AG04450 (cell line): ENCODE measurements at places on chromosomes 4 and X.

GRCh38 chr4:152536545-152537182, 772 bp upstream of the FBXW7 start:
- no peak for DNase-seq

GRCh38 chr4:147220833-147221232, 260.1 kb upstream of the EDNRA start:
- DNase-seq, result no peak

DNA sequence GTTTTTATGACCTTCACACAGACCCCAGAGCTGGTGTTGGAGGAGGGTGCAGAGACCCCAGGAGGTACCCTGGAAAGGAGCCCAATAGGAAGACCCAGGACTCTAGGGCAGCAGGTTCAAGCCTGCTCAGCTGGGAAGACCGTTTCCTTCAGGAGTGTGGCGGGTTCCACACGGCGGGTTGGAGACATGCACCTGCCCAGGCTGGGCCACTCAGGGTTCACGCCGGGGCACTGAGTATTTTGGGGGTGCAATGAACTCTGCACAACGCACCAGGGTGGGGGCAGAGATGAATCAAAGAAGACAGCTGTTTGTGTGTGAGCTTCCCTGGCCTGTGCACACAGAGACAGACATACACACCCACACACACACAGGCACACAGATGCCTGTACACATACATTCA, 52.5 kb upstream of the PPP2R3B start:
- DNase-seq, result no peak

- DNase-seq, result no peak
Observed at GRCh38 chrX:107507744-107508117, 58.3 kb downstream of the FRMPD3 start.

DNA sequence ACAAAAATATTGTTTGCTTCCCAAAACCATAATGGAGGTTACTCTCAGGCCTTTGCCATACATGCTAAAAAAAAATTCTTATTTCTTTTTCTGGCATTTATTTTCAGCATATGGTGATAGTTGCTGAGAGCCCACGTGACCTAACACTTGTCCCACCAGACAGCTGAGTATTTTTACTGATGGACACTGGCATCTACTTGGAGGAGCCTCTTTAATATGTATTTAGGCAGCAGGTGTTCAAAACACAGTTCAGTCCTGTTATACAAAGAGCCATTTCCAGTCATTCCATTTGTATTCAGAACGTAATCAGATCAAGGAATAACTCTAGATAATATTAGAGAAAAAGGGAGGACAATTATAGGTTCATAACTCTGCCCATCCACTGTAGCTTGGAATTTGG, 95.5 kb downstream of the CXCL13 start:
- DNase-seq, result no peak

- no peak for DNase-seq
Observed at GRCh38 chrX:38086451-38087215, 80.3 kb downstream of the SYTL5 start.

DNA sequence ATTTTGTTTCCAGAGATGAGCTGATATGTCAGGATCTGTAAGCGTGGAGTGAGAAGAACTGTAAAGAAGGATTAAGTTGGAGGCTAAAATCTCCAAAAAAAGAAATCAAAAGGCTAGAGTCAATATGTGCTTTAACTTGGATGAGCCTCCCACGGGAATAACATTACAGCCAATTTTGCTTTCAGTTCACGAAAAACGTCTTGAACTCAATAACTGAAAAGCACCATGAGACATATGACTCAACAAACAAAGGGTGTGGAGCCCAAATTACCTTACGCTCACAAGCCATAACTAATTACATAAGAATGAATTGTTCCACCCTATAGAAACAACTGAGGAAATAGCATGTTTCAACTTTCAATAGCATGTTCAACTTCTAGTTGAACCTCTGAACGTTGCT, 22.3 kb downstream of the TMPRSS11D start:
- no peak for DNase-seq

GRCh38 chr4:143140696-143141095, 44.0 kb upstream of the USP38 start:
- DNase-seq, result no peak
